Psoas muscle (tissue), 8 donors: ENCODE measurements at places on chromosomes 11 and 22. TPM values are rescaled to one million over a fixed set of nuclear protein-coding genes. Genes with fewer than 3 reads are reported as not detected.

DNA sequence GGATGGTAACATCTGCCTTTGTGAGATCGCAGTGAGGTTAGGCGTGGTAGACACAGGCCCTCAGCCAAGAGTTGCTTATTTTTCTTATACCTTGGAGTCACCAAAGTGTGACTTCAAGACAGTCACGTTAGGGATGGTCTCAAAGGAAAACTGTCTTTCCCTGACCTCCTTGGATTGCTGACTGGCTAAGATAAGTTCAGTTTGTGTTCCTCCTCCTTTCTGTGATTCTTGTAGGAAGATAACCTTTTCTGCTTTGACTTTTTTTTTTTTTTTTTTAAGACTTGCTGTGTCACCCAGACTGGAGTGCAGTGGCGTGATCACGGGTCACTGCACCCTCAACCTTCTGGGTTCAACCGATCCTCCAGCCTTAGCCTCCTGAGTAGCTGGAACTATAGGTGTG lies 23.1 kb downstream of the TAB1 start:
- DNase-seq = no peak

GRCh38 chr11:128653801-128654231 lies 40.1 kb upstream of the FLI1 start:
- DNase-seq = peak; percentile 32

GRCh38 chr11:75894036-75894585 lies 79.1 kb downstream of the UVRAG start:
- no peak for DNase-seq

- DNase-seq = no peak
Measured at GRCh38 chr22:17471886-17472535, 91.3 kb upstream of the SLC25A18 start.

DNA sequence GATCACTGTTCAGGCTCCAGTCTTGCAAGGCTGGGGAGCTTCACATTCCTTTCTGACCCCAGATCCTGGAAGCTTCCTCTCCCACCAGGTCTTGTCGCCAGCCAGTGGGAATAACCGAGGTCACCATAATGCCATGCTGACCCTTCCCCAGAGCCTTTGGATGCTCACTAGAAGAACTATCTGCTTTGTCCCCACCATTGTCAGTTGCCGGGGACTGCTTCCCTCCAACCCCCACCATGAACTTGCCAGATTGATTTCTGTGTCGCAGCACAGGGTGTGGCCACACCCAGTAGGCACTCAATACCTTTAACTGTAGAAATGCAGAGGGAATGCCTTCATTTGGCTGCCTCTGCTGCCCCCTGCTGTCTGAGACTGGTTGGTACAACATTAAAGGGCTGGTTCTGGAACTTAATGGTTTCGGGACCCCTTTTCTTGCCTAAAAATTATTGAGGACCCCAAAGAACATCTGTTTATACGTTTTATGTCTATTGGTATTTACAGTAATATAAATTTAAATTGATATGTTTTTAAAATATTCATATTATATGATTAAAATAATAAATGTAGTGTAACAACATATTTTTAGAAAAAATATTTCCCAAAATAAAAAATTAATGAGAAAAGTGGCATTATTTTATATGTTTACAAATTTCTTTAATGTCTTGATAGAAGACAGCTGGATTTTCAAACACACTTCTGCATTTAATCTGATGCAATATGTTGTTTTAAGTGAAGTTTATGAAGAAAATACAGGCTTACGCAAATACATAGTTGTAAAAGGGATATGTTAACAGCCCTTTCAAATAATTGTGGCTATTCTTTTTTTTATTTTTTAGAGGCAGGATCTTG lies 6.7 kb upstream of the GDPD5 start:
- DNase-seq = peak; percentile 63

- DNase-seq = no peak
Measured at GRCh38 chr11:70495351-70496310, 97.3 kb downstream of the CTTN start.

DNA sequence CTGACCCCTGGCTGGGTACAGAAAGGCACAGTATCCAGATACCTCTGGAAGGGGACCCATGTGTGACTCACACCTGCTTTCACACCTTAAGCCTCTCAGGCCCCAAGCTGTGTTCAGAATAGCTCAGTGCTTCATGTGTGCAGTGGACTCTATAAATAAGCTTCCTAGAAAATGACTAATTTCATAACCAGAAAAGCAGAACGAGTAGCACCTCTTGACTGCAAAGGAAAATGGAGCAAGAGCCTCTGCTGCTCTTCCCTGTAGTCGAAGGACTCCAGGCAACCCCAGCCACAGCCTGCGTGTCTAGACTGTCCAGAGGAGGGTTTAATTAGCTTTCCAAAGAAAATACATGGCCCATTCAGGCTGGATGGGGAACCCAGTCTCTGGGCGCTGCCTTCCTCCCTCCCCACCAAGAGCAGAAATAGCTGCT lies 23.1 kb downstream of the PTPN5 start:
- no peak for DNase-seq

KCNK4 gene
- polyA plus RNA-seq = not detected

DNA sequence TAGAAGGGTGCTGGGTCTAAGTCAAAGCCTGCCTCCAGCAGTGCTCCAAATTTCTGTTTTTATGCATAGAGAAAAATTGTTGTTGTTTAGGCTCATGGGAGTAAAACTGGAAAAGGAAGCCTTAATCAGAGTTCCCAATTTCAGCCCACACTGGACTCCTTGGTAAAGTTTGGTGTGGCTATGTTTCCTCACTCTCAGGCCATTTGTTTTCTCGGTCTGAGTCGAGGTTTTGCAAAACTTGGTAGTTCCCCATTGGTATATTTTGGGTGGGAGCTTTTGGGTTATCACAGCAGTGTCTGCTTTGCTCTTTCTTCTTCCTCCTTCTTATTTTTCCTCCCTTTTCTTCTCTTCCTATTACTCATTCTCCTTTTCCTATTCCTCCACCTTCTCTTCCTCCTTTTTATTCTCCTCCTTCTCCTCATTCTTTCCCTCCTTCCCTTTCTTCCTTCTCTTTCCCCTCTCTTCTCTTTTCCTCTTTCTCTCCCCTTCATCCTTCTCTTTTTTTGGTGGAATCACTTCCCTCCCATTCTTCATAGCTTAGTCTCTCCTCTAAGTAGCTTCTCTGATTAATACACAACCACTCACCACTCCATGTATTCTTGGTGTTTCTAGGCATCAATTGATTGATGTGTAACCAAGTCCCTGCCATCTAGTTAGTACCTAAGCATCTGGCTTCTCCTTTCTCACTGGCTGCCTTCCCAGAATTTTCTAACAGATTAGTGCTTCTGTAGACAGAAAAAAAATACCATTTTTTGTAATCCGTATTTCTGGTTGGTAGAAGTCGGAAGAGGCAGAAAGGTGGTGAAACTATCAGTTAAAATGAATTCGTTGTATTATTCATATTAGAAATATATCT lies 10.1 kb downstream of the SLC5A1 start:
- no peak for DNase-seq

DNA sequence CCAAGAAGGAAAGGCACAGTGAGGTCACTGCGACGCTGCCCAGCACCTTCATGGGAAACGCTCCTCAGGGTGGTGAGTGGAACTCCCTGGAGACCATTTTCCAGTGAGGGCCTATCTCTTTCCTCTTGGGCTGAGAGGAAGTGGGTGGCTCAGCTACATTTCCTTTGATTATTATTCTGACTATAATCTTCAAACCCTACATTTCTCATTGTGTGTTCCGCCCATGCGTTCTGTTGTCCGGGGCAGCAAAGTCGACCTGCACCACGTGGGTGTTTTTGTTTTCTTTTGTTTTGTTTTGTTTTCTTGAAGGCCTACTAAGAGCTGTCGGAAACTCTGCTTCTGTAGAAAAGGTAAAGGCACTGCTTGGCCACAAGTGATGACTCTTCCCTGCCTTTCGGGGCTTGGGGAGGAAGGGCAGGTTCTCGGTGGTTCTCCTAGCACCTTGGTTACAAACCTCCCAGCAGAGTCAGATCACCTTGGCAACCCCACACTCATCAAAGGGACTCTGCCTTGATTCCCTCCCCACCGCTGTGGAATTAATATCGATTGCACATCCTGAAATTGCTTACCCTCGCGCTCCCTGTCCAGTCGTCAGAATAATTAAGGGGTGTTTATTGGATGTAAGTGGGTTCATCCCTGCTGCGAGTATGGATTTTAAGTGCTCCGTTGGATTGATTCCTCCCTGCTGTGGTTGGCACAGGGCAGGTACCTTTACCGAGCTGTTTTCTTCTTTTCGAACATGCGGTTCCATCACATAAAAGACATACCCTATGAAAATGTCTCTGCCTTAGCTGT lies 7.3 kb downstream of the PARVB start:
- DNase-seq = peak; percentile 42

- DNase-seq = no peak
Measured at GRCh38 chr11:86717817-86718501, 45.5 kb upstream of the ME3 start.
